MG63 (cell line): ENCODE measurements at places on chromosomes 16 and 17.

- no peak for DNase-seq
These were observed 33.7 kb upstream of the CDH15 start for GRCh38 chr16:89137666-89138512.

DNA sequence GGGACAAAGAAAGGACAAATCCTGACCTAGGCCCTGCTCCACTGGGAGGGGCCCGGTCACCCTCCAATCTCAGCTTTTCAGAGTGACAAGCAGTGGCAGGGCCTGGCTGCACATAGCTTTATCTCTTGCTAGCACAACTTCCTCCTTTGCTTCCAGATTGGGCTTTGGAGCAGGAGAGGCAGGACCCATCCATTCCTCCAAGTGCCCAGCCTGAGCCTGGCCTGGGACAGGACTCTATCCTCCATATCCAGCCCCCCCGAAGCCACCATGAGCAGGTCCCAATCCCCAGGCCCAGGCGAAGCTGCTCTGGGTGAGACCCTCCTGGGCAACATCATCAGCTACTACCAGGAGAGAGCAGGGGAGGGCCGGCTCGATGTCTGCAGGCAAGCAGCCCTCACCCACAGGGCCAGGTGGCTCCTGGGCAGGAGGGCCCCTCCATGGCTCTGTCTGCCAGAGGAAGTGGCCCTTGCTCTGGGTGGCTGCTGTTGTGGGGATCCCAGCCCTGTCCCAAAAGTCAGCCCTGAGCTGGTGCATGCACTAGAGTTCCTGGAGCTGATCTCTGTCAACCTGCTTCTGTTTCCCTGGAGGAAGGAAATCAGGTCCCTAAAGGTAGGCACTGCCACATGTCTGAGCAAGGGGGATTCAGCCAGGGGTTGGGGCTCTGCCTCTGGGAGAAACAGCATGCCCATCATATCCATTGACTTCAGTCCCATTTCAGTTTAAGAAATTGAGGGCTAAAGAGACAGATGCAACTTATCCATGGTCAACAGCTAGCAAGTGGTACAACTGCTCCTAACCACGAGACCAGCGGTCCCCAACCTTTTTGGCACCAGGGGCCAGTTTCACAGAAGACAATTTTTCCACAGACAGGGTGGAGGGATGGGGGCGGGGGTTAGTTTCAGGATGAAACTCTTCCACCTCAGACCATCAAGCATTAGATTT lies 58.9 kb downstream of the TK2 start:
- DNase-seq: no peak

DNA sequence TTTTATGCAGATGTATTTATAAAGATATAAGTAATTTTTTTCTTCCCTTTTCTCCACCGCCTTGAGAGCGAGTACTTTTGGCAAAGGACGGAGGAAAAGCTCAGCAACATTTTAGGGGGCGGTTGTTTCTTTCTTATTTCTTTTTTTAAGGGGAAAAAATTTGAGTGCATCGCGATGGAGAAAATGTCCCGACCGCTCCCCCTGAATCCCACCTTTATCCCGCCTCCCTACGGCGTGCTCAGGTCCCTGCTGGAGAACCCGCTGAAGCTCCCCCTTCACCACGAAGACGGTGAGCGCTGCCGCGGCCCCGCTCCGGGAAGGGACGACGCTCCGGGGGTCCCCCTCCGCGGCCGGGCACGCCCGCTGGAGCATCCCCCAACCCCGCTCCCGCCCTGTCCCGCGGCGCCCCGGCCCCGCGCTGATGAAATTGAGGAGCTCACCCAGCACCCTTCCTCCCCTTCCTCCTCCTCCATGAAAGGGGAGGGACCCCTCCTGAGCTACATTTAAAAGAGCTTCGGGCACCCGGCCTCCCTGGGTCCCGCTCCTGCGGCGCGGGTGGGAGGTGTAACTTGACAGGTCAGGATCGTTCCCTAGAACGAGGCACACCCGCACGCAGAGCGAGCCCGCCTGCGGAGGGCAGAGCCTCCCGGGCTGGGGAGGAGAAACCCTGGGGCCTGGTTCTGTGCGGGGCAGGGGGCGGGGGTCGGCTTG lies 706 bp downstream of the HLF start:
- no peak for DNase-seq

- DNase-seq: no peak
These were observed 13.7 kb downstream of the WNT9B start for GRCh38 chr17:46865100-46865499.

DNA sequence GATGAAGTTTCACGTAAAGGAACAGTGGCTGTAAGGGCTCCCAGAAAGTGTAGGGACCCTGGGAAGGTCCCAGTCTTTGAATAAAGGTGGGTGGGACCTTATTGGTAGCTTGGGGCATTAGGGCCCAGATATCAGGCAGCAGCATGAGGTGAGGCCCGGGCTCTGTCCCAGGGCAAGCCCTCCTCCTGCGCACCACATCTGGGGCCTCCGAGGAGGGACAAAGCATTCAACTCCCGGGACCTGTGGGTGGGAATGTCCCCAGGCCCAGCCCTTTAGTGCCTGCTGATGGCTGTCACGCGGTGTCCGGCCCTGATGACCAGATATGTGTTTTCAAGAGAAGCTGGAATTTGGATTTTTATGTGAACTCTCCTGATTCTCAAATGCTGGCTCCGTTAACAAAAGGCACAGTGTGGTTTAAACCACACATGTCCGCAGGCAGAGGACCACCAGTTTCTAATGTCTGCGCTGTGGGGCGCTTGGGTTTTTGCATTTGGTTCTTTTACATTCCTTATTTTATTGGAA lies 30.4 kb downstream of the RAI1 start:
- no peak for DNase-seq

DNA sequence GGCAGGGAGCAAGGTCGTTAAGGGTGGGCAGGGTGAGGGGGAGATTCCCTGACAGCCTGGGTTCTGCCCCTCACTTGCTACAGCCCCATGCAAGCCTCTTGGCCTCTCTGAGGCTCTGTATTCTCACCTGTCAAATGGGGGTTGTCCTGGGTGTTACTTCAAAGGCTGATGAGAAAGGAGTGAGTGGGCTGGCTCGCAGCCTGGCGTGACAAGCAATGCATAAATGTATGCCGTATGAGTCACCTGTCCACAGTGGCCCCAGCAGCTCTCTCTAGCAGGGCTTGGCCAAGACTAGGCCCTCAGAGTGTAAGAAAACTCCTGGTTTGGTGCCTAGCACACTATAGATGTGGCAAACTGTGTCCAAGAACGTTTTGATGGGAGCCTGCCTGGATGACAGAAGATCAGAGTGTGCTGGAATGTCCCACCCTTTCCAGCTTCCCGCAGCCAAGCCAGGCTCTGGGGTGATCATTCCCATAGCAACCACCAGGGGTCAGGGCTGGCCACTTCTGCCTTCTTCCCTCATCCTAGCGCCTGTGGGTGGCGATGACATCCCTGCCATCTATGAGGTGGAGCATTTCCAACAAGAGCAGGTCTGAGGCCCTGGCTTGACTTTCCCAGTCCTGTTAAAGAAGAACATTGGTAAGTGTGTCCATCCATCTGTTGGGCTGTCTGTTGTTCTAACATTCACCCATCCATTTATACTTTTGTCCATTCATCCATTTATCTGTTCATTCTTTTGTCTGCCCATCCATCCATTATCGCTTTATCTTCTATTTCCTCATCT lies 37.2 kb upstream of the ADGRG1 start:
- DNase-seq: peak; percentile 97

- DNase-seq: no peak
These were observed 95.1 kb downstream of the ZFHX3 start for GRCh38 chr16:72952811-72953271.
